ENCODE measurements at places on chromosomes 12 and 14.

- no peak for DNase-seq
Measured at GRCh38 chr12:6469092-6469491, 1.4 kb downstream of the VAMP1 start.

GRCh38 chr14:104304451-104305351 lies 166.3 kb downstream of the KIF26A start:
- no peak for DNase-seq

DNA sequence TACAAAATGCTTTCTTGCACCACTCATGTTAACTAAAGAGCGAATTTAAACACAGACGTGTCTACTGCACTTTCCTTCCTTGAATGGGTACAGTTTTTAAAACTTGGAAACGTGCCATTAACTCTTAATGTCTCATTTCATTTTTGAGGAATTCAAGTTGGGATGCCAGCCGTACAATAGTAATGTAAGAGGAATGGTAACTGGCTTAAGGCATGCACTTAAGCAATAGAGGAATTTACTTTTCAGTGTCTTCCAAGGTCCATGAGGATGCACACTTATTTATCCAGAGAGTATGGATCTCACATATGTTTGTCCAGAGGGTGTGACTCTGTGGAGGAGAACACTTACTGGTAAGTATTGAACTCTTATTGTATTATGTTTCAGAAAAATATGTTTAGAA lies 52.9 kb downstream of the PPP4R4 start:
- DNase-seq: no peak

DNA sequence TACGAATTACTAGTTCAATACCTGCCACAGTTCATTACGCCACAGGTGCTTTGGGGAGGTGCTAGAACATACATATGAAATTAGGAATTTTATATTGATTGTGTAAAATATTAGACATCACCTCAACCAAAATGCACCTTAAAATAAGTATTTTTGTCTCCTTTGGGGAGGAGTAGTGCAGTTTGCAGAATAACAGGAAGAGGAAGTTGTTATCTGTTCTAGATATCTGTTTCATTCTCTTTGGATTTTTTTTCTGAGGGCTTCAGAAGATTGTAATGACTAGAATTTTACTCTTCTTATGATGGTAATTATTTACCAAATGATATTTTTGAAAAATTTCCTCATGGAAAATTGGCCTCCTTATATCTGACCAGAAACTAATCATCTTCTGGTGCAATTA lies 9.9 kb upstream of the GYS2 start:
- DNase-seq: no peak

GRCh38 chr12:117003883-117004404 lies 93.2 kb downstream of the FBXW8 start:
- no peak for DNase-seq

- no peak for DNase-seq
Measured at GRCh38 chr12:27965966-27966365, 6.6 kb downstream of the PTHLH start.

- no peak for DNase-seq
Measured at GRCh38 chr12:113077859-113078255, 21.3 kb downstream of the DTX1 start.

DNA sequence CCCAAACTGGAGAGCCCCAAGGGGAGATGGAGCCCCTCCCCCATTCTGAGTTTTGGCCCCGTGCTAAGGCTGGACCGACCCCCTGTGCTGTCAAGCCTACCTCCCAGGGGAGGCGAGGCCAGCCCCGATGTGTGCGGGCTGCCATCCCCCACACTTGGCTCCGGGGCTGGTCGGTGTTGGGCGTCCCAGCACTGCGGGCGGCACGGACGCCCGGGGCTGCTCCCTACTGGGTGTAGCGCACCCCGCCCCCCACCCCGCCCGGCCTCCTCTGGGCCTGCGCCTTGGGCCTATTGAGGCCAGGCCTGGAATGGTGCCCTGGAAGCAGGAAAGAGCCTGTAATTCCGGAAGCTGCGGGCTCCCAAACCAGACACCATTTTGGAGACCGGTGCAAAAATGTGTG lies 2.6 kb downstream of the DCAF4 start:
- DNase-seq: no peak

- no peak for DNase-seq
Measured at GRCh38 chr12:95238150-95238549, 20.5 kb downstream of the VEZT start.

- DNase-seq: no peak
Measured at GRCh38 chr12:114136631-114137030, 170.5 kb upstream of the RBM19 start.

- no peak for DNase-seq
Measured at GRCh38 chr12:97813301-97813700, 350.7 kb downstream of the RMST start.

DNA sequence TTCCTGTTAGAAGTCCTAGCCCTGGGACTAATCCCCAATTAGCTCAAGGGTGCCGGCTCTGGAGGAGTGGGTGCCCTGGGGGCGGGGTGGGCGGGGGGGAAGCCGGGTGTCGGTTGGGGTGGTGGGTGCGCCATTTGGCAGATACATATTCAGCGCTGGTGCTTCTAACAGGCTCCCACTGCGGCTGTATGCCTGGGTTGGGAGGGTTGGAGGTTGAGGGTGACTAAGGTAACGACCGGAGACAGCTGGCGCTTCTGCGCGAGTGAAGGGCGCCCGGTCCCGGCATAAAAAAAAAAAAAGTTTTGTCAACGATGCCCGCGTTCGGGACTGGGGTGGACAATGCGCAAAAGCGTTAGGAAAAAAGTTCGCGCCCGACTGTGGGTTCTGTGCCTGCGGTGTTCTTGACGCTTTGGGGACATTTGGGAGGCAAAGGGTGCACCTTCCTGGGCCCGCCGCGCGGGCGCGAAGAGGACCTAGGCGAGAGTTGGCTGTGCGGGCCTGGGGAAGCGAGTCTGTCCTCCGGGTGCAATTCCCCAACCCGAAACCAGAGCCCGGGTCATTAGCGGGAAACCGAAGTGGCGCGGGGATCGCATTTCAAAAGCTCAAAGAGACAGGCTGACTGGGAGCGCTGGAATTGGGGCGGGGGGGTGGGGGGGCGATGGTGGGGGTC lies 19.2 kb downstream of the TBX3 start:
- DNase-seq: no peak

DNA sequence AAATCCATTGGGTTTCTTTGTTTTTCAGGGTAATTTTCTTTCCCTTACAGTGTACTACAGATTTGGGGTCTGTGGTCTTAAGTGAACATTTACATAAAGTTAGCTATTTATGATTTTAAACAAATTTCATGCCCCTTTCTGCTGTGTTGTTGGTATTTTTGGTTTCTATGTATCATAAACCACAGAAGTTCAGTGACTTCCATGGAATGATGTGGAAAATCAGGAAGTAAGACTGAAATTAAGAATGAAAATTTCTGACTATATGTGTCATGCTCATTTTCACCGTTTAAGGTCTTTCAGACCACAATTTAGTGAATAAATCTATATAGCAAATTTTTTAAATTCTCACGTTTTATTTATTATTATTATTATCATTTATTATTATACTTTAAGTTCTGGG lies 31.7 kb downstream of the ETV6 start:
- no peak for DNase-seq

DNA sequence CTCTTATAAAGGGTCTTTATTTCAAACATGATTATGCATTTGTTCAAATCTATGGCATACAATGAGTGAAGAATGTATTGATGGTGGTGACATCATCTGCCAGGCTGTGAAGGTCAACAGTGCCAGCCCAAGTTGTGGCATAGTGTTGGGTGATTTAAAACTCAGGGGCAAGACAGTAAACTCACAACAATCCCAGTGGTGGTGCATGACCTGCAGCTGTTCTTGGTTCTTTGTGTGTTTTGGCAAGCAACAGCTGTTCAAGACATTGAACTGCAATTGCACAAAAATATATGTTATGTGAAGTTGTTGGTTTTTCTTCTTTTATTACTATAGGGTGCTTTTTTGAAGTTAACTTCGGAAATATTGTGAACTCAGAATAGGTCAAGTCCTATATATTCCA lies 851.6 kb downstream of the NRXN3 start:
- no peak for DNase-seq

DNA sequence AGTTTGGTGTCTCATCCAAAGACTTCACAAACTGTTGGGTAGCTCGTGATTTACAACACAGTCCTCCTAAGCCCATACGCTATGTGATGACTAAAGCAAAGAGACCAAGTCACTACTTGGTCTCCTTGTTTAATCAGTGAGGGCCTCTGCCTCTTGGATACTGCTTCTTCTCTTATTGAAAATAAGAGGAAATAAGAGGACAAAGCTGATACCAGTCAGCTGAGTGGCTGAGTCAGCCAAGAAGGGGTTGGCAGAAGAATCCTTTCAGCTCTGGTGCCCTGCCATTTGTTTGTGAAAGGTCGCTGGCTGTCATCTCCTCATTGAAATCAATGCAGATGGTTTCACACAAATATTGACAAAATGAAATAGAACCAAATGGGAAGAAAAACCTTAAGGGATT lies 67.5 kb upstream of the SLC35F4 start:
- DNase-seq: no peak

DNA sequence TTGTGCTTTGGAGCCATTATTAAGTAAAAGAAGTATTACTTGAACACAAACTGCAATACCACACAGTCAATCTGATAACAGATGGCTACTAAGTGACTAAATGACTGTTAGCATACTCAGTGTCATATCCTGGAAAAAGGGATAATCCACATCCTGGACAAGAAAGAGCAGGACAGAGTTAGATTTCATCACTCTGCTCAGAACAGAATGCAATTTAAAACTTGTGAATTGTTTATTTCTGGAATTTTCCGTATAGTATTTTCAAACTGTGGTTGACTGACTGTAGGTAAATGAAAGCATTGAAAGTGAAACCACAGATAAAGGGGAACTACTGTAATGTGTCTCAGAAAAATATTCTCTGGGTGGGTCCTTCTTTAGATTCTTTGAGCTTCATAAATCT lies 458.8 kb downstream of the TMEM117 start:
- DNase-seq: no peak

DNA sequence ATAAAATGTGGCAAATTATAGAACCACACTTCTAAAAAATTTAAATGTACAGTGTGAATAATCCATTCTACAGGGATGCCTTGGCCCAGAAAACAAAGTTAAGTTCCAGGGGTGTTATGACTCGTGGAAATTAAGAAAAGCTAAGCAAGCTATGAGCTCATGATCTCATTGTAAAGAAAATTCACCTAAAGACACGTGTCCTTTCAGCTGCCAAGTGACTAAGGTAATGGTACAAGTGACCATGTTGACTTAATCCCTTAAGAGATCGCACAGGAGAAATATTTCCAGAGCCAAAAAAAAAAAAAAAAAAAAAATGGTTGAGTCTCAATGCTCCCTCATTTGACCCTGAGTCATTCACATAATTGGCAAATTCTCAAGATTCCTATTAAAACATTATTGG lies 51.4 kb upstream of the ANO2 start:
- DNase-seq: no peak

- DNase-seq: no peak
Measured at GRCh38 chr14:102097441-102098135, 10.7 kb upstream of the HSP90AA1 start.

DNA sequence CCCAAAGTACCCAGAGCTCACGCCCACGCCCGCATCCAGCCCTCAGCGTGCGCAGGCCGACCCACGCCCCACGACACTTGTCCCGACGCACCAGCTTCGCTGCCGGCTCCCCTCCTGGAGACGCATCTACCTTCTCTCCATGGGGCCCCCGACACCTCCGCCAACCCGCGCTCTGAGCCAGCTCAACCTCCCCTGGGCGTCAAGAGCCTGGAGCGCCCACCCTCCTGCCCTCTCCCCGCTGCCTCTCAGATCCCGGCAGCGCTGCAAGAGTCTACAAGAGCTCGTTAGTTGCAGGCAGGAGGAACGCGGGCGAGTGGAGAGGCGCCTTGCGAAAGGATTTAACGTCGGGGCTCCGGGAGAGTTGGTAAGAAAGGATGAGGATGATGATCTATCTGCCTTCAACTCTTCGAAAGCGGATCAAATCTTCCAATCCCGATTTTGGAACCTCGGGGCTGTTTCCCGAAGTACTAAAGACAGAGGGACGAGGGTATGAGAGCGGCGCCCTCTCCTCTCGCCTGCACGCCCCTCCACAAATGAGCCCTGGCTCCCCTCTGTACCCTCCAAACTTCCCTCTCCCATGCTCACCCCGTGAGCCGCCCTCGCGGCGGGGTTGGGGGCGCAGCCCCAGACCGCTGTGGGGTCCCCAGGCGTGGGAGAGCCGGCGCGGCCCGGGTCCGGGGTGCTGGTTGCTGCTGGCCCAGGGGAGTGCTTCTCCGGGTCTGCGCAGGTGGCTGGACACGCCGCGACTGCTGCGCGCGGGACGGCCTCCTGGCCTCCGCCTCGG lies 979 bp downstream of the LTBP2 start:
- no peak for DNase-seq

GRCh38 chr14:96663491-96664067 lies 133.6 kb upstream of the VRK1 start:
- no peak for DNase-seq

GRCh38 chr14:103489621-103490020 lies 33.0 kb downstream of the CKB start:
- no peak for DNase-seq

DNA sequence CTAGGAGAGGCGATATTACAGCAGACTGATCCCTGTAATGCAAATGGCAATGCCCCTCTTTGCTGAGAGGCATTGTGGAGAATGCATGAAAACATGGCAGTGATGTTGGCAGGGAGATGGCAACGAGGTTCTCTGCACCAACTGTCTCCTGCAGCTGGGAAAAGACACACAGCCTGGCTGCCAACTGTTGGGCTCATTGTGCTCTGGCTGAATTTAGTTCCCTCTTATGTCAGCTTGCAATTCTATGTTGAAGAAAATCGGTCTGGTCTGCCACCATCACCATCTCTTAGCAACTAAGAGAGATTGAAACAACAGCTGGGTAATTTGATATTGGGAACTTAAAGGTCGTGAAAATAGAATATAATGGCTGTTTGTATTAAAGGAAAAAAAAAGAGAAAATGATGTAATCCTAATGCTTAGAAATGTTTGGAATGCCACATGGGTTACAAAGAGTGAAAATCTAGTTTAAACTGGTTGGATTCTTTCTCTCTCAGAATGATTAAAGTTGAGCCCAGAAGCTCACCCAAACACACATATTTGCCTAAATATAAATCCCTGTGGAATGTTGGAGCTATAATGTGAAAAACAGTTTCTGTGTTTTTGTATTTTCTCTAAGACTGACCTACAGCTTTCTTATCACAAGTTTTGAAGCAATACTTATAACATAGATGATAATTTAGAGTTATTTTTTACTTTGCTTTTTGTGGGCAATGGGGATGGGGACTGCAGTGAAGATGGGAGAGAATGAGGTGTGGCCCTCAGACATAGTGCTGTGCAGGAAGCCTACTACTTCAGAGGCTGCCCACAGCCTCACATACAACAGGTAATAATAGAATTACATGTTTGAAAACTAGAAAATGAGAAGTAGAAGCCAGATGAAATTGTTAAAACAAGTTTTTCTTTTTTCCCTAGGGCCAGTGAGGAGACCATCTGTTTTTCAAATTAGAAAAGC lies 143.7 kb downstream of the AKAP6 start:
- DNase-seq: no peak

All from activated CD4-positive, alpha-beta T cell treated with anti-CD3 and anti-CD28 coated beads, Interleukin-2, amount 50 U/mL, for 48 hours (primary cell).